Amygdala (tissue), 56 donors: ENCODE measurements at places on chromosomes 7 and 10.

GRCh38 chr7:4739528-4739992 lies 35.9 kb upstream of the AP5Z1 start:
- no peak for DNase-seq

DNA sequence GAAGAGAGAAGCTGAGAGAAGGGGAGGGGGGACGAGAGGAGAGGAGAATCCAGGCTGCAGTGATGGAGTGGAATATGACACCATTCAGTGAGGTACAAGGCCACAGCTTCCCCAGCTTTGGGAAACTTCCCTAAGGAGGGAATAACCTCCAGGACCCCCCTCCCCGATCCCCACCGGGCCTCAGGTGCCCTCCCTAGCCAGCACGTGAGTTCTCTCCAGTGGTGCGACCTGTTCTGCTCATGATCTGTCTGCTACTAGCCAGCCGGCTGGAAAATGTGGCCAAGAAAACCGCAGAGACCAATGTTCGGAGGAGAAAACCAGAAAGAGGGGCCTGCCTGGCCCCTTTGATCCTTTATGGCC lies 39.9 kb upstream of the AGK start:
- no peak for DNase-seq

GRCh38 chr10:110496553-110497437 lies 912 bp upstream of the DUSP5 start:
- no peak for DNase-seq

- no peak for DNase-seq
Measured at GRCh38 chr10:13893926-13894325, 307.2 kb downstream of the PRPF18 start.

DNA sequence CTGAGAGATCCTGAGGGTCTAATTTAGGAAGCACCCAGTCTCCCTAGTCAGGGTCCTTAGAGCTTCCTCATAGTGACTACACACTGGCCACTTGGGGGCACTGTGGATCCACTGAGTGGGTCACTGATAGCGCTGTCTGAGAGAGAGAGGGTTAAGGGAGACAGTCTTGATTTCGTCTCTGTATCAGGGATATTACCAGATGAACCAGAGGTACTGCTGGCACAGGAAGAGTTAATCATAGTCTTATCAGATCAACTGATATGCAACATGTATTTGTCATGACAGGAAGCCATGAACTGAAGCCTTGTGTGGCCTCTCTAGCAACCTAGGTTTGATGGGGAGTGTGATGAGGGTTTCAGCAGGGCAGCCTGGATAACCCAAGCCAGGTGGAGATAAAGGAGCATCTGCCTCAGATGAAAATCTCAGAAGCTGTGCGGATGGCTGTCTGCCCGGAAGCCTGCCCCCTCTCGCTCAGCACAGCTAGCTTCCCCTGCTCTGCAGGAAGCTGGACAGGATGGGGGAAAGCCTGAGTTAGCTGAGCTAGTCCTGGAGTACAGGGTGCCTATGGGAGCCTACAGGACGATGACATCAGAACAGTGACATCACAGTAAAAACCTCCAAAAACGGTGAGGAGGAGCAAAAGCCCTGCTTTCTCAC lies 214.0 kb upstream of the PRSS1 start:
- no peak for DNase-seq

GRCh38 chr10:46097576-46098317 lies 51.7 kb upstream of the MSMB start:
- no peak for DNase-seq
